ENCODE measurements at places on chromosomes 1 and 21.

DNA sequence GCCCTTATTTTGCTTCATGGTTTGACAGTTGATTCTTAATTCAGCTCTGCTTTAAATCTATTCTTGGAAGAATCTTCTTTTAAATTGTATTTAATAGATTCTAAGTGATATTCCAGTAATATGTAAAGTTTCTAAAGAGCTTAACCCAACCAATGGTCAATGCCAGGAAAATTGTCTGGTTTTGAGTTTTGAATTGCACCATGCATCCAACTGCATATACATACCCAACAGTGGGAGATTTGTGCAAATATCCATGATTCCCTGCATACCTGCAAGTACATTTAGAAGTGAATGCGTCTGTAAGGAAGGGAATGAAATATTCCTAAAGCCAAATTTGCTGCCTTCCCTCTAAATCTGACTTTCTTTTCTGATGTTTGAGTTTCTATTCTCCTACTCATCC, 35.8 kb upstream of the C1orf105 start:
- no peak for DNase-seq

- DNase-seq, result no peak
These were observed 28.6 kb downstream of the ATP8B2 start for GRCh38 chr1:154353966-154354365.

DNA sequence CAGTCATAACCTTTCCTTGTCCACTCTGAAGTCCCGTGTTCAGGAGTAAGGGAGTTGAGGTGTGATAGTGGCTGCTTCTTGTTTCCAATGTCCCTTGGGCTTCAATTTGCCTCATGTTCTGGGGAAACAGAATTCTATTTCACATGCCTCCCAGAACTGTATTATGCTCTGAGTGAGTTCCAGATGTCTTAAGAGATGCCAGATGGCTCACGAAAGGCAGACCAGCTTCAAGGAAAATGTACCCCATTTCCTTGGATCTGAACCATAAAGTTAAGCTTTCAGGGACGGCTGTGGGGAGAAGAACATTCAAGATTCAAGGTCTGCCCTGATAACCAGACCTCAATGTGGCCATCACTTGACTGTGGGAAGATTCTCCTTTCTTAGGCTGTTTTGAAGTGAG, 42.4 kb downstream of the C1orf87 start:
- DNase-seq, result no peak

DNA sequence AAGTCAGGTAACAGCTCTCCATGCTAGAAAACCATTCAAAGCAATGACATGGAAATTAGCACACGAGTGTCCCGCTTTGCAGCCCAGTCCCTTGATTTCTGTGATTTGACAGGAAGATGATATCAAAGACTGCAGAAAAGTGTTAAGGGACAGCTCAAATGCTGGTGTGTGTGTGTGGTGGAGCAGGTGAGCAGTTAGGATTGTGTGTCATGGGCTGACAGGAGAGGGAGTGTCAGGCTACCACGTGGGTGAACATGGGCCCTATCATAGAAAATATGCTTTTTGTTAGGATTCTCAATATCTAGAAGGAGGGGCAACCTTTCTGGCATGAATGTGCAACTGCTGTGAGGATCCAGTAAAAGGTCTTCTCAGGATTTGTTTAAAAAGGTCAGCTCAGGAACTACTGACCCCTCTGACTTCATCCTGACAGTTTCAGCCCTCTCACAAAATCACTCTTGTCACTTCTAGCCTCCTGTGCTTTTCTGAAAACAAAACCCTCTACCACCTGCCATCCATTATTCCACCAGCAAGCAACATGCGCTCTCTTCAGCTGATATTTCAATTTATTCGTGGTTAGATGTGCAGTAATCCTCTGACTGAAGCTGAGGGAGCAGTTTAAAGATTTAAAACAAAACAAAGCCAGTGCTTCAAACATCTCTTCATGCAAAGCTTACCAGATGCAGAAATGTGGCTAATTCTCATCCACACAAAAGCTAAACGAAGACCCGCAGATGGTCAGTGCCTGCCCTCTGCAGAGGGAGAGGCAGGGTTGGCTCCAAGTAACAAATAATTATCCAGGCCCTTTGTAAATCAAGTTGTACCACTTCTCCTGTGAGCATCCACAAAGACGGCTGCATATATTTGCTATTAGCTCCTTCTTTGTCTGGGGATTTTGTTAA, 397.9 kb downstream of the PTBP2 start:
- no peak for DNase-seq

DNA sequence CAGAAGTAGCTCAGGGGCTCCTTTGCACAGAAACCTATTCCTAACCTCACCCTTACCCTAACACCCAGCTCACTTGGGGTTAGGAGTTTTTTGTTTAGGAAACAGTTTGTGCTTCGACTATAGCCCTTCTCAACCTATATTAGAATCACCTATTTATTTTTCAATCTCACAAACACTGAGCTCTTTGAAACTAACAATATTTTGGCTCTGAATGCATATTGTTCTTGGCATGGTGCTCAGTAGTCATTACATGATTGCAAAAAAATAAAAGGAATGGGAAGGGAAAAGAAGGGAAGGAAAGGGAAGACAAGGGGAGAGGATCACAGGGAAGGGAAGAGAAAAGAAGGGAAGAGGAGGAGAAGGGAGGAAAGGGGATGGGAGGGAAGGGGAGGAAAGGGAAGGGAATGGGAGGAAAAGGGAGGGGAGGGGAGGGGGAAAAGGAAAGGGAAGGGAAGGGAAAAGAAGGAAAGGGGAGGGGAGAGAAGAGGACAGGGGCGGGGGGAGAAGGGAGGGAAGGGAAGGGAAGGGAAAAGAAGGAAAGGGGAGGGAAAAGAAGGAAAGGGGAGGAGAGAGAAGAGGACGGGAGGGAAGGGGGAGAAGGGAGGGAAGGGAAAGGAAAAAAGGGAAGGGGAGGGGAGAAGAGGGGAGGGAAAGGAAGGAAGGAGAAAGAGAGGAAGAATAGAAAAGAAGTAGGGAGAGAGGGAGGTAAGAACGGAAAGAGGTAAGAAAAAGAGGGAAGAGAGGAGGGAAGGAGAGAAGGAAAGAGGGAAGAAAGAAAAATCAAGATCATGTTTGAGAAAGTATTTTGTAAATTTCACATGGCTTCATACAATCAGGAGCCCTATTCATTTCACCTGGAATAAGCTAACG, 484.1 kb upstream of the NFIA start:
- no peak for DNase-seq

- no peak for DNase-seq
These were observed 5.4 kb upstream of the TDRD5 start for GRCh38 chr1:179586107-179586823.

DNA sequence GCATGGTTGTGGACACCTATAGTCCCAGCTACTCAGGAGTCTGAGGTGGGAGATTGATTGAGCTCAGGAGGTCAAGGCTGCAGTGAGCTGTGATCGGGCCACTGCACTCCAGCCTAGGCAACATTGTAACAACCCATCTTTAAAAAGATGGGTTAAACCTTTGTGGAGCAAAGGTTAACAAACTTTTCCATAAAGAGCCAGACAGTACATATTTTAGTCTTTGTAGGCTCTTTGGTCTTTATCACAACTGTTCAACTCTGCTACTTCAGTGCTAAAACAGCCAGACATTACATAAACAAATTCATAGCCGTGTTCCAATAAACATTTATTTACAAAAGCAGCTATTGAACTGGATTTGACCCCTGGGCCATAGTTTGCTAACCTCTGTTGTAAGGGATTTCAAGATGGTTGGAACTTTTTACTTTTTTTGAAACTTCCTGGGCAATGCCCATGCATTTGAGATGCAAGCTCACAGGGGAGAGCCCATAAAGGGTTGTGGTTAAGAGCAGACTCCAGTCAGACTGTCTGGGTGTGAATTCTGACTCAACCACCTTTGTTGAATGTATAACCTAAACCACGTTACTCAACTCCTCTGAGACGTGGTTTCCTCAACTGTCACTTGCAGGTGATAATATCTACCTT, 10.8 kb downstream of the INAVA start:
- peak; percentile 82 for DNase-seq

DNA sequence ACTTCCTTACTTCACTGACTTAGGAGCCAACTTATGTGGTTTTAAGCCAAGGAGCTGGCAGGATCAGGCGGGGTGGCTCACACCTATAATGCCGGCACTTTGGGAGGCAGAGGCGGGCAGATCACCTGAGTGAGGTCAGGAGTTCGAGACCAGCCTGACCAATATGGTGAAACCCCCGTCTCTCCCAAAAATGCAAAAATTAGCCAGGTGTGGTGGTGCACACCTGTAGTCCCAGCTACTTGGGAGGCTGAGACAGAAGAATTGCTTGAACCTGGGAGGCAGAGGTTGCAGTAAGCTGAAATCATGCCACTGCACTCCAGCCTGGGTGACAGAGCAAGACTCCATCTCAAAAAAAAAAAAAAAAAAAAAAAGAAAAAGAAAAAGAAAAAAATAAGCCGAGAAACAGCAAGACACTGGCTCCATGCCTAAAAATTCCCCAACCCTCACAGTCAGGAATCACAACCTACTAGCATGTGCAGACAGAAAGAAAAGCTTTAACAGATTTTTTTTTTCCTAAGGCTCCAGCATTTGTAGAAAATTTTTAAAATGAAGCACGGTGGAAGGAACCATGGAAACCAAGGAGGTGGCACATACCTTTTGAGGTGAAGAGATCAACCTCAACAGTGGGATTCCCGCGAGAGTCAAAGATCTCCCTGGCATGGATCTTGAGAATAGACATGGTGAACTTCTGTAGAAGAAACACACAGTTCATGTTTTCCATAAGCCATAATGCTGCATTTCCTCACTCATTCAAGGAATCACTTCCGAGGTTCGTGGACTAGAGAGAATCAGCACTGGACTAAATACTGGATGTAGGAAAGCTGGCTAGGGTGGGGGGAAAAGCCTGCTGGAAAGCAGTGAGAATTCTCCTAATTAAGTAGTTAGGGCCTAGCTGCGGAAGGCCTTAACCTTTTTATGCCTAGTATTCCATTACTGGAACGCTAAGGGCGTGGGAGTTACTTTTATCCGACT, 4.0 kb downstream of the ENO1 start:
- DNase-seq, result no peak

DNA sequence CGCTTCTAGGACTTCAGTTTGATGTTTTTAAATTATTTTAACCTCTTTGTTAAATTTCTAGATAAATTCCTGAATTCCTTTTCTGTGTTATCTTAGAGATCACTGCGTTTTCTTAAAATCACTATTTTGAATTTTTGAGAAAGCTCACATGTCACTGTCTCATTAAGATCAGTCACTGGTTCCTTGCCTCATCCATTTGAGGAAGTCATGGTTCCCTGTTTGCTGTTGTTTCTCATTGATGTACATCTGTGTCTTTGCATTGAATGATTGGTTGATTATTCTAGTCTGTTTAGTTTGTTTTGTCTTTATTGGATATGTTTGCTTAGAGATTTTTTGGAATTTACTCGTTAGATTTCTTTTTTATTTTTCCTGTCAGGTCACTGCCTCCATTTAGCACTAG, 50.1 kb downstream of the CRP start:
- DNase-seq, result no peak

GRCh38 chr1:86778569-86779239, 74.3 kb downstream of the SH3GLB1 start:
- DNase-seq, result no peak

GRCh38 chr21:42289926-42290325, 25.3 kb downstream of the TFF3 start:
- DNase-seq, result no peak

GRCh38 chr1:229479660-229480399, 28.3 kb downstream of the NUP133 start:
- DNase-seq, result no peak

GRCh38 chr1:11752359-11753088, 9.5 kb upstream of the C1orf167 start:
- DNase-seq, result no peak

DNA sequence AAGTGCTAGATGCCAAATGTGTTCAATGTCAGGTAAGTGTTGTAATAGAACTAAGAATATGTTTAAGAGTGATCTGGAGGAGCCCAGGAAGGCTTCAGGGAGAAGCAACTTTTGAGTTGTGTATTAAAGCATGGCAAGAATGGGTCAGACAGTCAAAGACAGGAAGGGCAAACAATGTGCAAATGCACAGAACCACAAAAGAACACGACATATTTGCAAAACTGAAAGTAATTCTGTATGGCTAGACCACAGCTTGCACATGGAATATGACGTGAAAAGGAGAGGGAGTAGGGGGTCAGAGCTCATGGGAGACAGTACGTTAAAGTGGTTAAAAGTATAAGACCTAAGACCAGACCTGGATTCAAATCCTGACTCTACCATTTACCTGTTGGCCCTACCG, 7.1 kb upstream of the SORT1 start:
- DNase-seq, result peak; percentile 38

DNA sequence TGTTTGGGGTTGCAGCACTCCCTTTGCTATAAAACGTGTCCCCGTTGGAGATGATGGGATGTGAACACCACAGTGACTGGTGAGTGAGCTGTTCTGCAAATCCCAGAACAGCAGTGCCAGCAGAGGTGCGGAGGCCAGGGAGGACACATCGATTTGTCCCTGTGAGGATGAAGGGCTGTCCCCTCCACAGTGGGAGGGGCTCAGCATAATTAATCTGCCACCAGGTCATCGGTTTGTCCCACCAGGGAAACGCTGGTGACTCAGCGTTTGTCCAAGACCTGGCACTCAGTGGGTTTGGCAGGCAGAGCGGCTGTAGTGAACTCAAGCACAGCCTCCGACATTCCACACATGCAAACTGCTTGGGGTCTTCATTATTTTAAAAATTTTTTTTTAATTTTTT, 22.8 kb upstream of the PDE9A start:
- DNase-seq, result no peak

GRCh38 chr1:246954126-246954525, 22.4 kb upstream of the AHCTF1 start:
- no peak for DNase-seq

DNA sequence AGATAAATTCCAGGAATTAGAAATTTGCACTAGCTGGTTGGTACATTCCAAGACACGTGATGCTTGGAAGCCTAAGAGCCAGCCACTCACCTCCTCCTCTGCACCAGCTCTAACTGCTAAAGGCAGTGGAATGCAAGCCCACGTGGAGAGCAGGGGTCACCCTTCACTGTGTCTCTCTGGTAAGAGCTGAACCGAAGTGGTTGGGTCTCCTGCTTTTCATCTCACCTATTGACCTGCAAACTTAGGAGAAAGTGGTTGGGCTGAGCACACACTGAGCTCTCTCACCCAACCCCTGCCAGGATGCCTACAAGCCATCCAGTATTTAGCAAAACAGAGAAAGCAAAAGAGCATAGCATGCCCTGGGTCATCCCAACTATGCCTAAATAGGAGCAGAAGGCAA, 19.3 kb downstream of the HAO2 start:
- DNase-seq, result no peak

DNA sequence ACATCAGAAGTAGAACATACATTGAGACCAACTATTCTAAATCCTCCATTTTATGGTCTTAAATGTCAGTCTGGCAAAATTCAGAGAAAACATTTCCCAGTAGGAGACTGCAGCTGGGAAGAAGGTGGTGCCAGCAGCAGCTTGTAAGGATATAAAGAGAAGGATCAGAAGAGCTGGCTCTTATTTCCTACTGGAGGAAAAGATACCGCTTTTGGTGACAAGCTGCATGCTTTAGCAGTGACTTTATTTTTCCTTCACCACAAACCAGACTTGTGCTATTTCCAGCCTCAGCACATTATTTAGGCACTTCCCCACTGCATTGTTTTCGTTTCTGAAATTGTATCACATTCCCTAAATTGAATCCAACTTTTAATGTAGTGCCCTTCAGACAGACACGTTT, 28.4 kb downstream of the RNF11 start:
- DNase-seq, result no peak
